ENCODE measurements at places on chromosomes 11 and 22. TPM values are rescaled to one million over a fixed set of nuclear protein-coding genes. Genes with fewer than 3 reads are reported as not detected.

FADS2 gene
- total RNA-seq: 113 TPM

- no peak for DNase-seq
These were observed 4.1 kb upstream of the PLAAT2 start for GRCh38 chr11:63567044-63567840.

GRCh38 chr11:16738947-16739815 is 734 bp downstream of the C11orf58 start:
- DNase-seq: no peak

LDLRAD3 gene
- total RNA-seq: 0.98 TPM

PTDSS2 gene
- 10.2 TPM for total RNA-seq

GRCh38 chr11:116929414-116930090 is 92.1 kb upstream of the APOA1 start:
- DNase-seq: no peak

CPT1A gene
- total RNA-seq: 56.6 TPM

SEZ6L gene
- 0.03 TPM for total RNA-seq

GRCh38 chr11:3353066-3353465 is 25.9 kb downstream of the ZNF195 start:
- DNase-seq: no peak

OR56A1 gene
- total RNA-seq: not detected

MUC2 gene
- 0.38 TPM for total RNA-seq

- no peak for DNase-seq
These were observed 208.8 kb downstream of the TBC1D22A start for GRCh38 chr22:46971099-46971763.

C11orf91 gene
- not detected for total RNA-seq

DNA sequence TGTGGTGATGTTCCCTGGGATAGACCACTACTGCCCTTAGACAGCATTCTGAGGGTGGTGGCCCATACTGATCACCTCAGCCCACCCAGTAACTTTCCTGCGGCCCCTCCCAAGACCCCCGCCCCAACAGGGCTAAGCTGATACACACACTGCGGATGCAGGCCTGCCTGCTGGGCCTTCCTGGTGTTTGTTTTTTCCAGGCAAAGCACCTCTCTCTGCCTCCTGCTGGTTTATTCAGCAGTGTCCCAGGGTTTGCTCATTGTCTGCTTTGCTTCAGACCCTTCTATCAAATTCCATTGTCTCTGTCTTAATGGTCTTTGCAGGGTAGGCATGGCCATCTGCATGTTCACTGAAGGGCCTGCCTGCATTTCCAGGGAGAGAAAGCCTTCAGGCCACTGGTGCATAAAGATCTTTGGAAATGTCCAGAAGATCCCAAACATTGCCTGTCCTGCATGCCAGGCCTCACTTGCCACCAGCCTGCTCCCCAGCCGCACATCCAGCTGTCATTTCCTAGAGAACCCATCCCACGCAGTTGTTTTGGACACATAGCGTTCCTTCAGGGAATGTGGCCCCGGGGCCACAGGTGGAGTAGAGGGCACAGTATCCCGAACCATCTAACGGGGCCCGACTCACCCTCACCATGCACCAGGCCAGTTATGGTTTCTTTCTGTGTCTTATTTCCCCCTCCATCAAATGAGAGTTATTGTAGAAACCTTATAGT is 50.2 kb downstream of the BCR start:
- DNase-seq: no peak

- peak; percentile 53 for DNase-seq
These were observed 906 bp downstream of the ARSA start for GRCh38 chr22:50626850-50627641.

KCNA4 gene
- not detected for total RNA-seq

DNA sequence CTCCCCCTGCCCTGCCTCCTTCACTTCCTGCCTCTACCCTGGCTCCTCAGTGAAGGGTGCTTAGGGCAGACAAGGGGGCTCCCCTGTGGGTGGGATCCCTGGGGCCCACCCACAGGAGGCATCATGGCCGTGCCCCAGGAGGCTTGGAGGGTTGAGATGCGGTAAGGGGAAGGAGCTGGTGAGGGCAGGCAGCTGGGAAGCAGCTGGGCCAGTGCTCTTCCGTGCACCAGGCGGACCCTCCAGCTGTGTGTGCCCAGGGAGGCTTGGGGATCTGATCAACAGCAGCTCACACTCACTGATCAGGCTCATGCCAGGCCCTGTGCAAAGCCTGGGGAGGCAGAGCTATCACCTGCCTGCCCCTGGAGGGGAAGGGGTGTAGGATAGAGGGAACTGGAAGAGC is 59.3 kb upstream of the TTLL12 start:
- no peak for DNase-seq

GRCh38 chr11:107545101-107545514 is 20.4 kb downstream of the ALKBH8 start:
- no peak for DNase-seq

DNA sequence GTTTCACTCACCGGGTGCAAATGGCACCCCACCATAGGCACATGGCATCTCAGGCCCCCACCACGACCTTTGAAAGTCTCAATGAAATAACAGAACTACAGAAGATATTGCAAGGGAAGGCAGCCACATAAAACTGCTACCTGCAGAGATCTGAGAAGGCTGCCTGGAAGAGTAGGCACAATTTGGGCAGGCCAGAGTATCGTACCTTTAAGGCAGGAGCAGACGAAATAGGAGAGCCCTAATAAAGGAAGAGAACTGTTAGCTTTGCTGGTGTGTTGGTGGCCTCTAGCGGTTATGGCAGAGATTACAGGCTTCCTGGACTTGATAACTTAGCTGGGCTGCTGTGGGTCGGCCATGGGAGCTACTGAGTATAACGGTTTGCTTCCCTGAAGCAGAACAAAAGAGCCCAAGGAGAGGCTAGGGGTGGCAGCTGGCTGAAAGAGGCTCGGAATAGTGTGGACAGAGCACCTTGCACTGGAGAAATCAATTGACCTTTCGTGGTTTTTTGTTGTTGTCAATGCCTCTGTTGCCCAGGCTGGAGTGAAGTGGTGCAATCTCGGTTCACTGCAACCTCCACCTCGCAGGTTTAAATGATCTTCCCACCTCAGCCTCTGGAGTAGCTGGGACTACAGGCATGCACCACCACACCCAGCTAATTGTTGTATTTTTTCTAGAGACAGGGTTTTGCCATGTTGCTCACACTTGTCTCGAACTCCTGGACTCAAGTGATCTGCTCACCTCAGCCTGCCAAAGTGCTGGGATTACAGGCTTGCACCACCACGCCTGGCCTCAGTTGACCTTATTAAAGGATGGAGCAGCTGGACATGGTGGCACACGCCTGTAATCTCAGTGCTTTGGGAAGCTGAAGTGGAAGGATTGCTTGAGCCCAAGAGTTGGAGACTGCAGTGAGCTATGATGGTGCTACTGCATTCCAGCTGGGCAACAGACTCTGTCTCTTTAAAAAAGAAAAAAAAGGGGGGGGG is 4.8 kb downstream of the SDF2L1 start:
- DNase-seq: peak; percentile 70

MPZL3 gene
- total RNA-seq: 5.8 TPM

GRCh38 chr22:45077286-45077685 is 67.5 kb upstream of the PHF21B start:
- no peak for DNase-seq

SYT9 gene
- total RNA-seq: 11.3 TPM

DNA sequence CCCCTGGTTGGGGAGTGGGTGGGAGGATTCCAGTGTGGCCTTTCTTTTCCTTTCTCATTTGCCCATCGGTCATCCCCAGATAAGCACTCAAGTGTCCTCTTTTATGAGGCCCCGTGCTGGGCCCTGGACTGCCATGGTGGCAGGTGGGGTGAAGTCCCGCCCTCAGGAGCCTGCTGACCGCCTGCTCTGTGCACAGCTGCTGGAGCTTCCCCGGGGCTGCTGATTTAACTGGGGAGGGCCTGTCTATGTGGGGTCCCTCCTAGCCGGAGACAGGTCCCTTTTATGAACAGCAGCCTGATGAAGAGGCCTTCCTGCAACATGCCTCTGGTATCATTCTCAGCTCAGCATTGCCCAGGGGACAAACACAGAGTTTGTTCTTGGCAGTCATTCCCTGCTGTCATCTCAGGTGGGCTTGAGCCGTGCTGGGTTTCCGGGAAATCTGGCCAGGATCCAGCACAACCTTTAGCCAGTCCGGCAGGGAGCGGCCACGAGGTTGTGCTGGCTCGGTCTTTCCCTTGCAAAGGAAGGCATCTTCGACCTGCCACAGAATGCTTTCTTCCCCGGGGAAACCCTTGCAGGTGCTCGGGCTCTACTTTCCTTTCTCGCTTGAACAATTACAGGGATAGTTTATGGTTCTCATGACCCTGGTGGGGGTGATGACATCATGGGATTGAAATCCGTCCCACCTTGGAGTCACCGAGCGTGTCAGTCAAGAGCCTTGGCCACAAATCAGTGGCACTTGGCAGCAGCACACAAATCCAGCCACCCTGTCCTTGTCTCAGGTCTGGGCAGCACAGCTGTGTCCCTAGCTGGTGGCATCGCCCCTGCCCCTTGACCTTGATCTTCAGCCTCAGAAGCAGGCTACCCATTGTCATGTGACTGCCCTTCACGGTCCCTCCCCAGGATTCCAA is 20.1 kb downstream of the ST14 start:
- DNase-seq: peak; percentile 56

- no peak for DNase-seq
These were observed 14.2 kb upstream of the FAM83F start for GRCh38 chr22:39980596-39980995.

DNA sequence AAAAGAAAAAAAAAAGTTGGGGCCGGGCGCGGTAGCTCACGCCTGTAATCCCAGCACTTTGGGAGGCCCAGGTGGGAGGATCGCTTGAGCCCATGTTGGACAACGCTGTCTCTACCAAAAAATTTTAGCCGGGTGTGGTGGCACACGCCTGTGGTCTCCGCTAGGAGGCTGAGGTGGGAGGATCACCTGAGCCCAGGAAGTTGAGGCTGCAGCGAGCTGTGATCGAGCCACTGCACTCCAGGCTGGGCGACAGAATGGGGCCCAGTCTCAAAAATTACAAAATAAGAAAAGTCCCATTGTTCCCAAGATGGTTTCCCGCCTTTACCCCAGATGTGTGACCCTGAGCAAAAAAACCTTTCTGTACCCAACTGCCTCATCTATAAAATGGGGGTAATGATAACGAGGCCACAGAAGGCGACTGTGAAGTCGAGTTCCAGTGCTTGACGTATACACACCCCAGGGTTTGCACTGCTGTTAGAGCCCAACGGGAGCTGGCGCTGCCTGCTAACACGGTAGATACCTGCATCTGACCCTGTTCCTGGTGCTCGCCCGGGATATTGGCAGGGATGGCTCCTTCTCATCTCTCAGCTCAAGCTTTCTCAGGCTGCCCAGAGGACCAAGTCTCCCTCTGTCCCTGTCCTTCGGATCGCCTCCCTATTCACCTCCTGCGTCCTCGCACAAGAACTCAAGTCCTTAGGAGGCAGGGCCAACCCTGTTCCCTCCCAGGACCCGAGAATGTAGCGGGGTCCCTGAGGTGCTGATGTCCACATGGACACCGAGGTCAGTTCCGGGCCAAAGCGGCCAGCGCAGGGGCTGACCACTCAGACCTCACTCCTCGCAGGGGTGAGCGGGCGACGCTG is 1.1 kb upstream of the RPLP2 start:
- DNase-seq: no peak

OR5B21 gene
- not detected for total RNA-seq

LGR4 gene
- 50.8 TPM for total RNA-seq

- DNase-seq: no peak
These were observed 25.9 kb downstream of the IGSF9B start for GRCh38 chr11:133930767-133931448.

DNA sequence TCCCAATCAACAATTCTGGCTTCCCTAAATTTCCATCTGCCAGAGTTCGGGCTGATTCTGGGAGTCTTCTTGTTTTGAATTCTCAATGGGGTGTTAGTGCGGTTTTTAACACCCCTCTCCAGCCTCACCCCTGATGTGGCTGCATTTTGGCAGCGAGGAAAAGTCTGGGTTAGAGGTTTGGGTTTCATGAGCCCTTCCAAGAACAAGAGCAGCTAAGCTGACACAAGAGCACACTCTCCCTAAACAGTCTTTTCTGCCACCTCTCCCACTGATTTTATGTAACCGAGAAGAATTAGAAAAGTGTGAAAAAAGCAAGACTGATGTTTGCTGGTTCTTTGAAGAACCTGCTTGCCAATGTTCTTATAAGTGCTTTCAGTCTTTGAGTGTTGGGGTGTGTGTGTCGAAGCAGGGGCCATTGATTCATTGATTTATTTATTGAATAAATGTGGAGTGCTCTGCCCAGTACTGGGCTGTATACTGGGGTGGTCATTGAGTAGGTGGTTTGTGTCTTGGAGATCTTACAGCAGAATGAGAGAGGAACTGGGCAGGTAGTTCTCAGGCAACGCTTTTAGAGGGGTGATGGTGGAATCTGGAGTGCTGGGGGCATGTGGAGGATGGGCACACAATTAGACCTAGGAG is 101.5 kb downstream of the TRAF6 start:
- no peak for DNase-seq

- DNase-seq: peak; percentile 63
These were observed 23.7 kb upstream of the CBX7 start for GRCh38 chr22:39176143-39176713.

GRCh38 chr11:134691985-134692384 is 279.9 kb upstream of the B3GAT1 start:
- DNase-seq: no peak

FDXACB1 gene
- 0.70 TPM for total RNA-seq

RASL10A gene
- 1.0 TPM for total RNA-seq

MS4A1 gene
- 0.40 TPM for total RNA-seq

GRCh38 chr22:17703811-17704210 is 65.3 kb downstream of the BCL2L13 start:
- DNase-seq: no peak

OR8D4 gene
- total RNA-seq: not detected

- DNase-seq: no peak
These were observed 8.5 kb downstream of the YPEL4 start for GRCh38 chr11:57641011-57641807.

USP2 gene
- 10.9 TPM for total RNA-seq

DNA sequence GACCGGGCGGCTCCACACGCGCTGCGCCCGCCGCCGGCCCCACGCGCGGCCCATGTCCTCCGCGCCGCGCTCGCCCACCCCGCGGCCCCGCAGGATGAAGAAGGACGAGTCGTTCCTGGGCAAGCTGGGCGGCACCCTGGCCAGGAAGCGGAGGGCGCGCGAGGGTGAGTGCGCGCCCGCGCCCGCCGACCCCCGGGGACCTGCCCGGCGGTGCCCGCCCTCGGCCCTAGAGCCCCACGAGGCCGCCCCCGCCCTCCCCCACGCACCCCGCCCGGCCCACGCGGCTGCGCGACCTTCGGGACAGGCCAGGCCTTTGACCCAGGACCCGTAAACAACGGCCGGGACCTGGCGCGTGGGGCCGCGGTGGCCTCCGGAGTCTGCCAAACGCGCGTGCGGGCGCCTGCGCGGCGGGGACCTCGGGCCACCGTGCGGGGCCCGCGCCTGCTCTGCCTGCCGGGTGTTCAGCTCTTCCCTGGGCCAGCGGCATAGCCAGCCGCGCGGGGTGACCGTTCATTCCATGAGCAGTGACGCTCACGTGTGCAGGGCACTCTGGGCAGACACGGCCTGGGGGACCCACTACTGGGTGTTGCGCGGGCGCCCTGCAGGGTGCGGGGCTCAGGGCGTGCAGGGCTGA is at the start of gene PARVB:
PARVB (plus strand) TSS at position 15 of the 634 bp plus-strand sequence; CDS start at position 53, 38 bp downstream.
- peak; percentile 62 for DNase-seq

GRCh38 chr22:32378707-32379272 is 21.1 kb downstream of the RFPL3 start:
- DNase-seq: no peak
